ENCODE measurements at places on chromosomes 6 and 20. TPM values are rescaled to one million over a fixed set of nuclear protein-coding genes. Genes with fewer than 3 reads are reported as not detected.

PPP1R3D gene
- total RNA-seq: 5.3 TPM

EYA4 gene
- total RNA-seq: 5.7 TPM

PLN gene
- total RNA-seq: 7.7 TPM

DXO gene
- total RNA-seq: 5.8 TPM

PKHD1 gene
- total RNA-seq: 1.3 TPM

GRM4 gene
- total RNA-seq: 0.69 TPM

HTR1B gene
- total RNA-seq: 0.10 TPM

PHACTR2 gene
- 62.5 TPM for total RNA-seq

RNF217 gene
- total RNA-seq: 26.0 TPM

LINC00237 gene
- not detected for total RNA-seq

SLC17A1 gene
- total RNA-seq: not detected

NHLRC1 gene
- total RNA-seq: 1.2 TPM

NUP43 gene
- total RNA-seq: 17.8 TPM

NR2E1 gene
- not detected for total RNA-seq

PRR18 gene
- 0.20 TPM for total RNA-seq

RPRD1B gene
- 40.2 TPM for total RNA-seq

TSBP1 gene
- not detected for total RNA-seq

SMLR1 gene
- not detected for total RNA-seq

LY6G6F gene
- not detected for total RNA-seq

PIGT gene
- 20.9 TPM for total RNA-seq

SEMG1 gene
- total RNA-seq: not detected

ANKEF1 gene
- 1.3 TPM for total RNA-seq

BTN1A1 gene
- total RNA-seq: not detected

All from skin of body (tissue), 3 donors.